Stimulated activated CD8-positive, alpha-beta memory T cell treated with anti-CD3 and anti-CD28 coated beads, Interleukin-7, amount 100 ng/mL, for 48 hours (primary cell): ENCODE measurements at places on chromosomes 7 and 10.

- no peak for DNase-seq
Measured at GRCh38 chr10:78384049-78384431, 350.4 kb downstream of the RPS24 start.

DNA sequence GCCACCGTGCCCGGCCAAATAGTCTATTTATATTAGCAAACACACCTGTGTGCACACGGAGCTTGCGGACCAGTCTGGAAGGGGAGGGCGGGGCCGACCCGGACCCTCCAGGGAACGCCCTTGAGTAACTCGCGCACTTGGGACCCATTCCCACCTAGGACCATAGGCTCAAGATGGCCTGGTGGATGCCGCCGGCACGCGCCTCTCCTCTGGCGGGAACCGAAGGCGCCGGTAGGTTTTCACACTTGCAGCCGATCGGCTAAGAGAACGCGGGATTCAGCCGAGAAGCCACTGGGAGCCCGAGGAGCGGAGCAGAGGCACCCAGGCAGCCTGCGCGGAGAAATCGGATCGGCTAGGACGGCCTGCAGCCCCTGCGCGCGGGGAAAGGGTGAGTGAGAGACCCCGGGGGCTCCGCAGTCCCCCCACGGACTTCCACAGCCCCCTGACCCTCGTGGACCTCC lies 18.9 kb downstream of the IFT22 start:
- DNase-seq = no peak

DNA sequence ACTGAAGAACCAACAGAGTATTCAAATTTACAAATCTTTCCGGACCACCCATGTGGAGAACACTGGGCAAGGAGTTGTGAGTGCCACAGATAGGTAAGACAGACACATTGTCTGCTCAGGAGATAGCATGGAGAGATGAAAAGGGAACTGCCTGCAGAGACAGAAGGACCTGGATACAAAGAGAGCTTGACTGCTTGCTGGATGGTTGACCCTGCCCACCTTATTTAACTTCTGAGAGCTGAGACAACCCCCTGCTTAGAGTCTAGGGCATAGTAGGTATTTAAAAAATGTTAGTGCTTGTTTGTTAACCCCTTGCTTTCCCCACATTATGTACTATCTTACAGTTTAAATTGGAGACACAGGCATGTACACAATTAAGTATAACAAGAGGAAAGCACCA lies 314.1 kb downstream of the THSD7A start:
- no peak for DNase-seq

DNA sequence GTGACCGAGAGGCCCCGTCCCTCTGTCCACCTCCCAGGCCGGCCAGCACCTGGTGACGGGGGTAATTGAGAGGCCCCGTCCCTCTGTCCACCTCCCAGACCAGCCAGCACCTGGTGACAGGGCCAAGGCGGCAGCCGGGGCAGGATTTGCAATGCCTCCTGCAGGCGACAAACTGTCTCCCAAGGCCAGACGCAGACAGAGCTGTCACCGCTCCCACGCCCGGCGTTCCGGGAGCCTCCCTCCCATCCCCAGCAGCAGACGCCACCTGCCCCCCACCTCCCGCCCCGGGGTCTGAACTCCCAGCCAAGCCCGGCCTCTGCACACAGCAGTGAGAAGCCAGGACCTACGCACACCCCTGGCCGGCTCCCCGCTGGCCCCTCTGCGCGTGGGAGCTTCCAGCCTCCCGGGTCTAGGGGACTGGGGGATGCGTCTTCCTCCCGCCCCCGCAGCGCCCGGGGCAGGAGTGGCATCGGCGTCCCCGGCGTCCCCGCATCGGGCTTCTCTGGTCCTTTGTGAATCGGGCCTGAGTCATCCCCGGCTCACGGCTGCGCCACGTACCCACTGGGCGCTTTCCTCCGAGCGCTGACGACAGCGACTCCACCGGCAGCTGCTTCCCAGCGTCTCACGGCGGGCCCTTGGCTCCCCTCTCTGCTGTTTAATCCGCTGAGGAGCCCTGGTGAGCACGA lies 95.1 kb upstream of the DIP2C start:
- DNase-seq = peak; percentile 71

DNA sequence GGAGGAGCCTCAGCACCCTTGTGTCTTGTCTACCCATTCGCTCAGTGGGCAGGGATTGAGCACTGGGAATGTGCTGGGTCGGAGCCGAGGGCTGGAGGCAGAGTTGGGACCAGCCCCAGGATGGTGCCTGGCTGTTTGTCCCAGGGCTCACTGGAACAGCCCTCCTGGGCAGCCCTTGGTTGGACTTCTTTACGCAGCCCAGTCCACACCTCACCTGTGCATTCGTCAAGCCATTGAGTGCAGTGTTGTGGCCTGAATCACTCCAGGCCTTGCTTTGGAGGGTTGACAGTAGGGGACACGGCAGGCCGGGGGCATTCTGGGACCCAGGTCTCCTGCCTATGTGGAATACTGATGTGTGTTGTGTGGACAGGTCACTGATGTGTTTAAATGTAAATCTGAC lies 229.6 kb downstream of the MGMT start:
- no peak for DNase-seq

DNA sequence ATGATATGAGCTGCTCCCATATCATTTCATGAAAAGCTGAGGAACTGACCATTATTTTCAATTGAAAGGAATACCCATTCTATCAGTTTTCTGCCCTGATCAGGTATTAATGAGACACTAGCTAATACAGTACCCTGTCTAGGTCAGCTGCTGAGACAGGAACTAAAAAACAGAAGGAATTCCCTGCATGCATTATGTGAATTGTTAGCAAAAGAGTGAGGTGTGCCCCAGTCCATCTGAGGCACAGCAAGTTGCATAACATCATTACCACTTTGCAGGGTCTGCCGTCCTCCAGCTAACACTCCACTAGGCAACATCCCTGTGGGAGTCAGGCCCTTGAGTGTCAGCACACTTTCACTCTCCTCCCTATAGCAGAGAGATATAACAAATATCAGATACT lies 11.1 kb upstream of the MSS51 start:
- DNase-seq = no peak

- DNase-seq = no peak
Measured at GRCh38 chr7:135744938-135745702, 3.5 kb downstream of the FAM180A start.

DNA sequence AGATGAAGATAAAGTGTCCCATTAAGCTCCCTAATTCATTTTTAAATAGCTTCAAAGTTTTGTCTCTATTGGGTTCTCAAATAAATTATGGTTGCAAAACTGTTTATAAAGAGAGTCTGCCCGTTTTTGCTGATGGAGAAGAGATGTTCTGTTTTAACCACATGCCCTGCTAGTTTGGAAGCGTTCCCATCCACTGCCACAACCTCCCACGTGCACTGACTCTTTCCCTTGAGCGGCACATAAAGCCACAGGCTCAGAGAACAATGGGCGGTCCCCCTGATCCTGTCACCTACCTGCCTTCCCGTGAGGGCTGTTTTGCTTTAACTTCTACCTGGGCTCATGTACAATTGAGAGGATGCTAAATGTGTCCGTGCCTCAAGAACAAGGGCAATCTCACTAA lies 65.5 kb downstream of the CPVL start:
- no peak for DNase-seq

GRCh38 chr10:119199231-119199992 lies 8.0 kb upstream of the GRK5 start:
- DNase-seq = no peak

- no peak for DNase-seq
Measured at GRCh38 chr7:38673795-38674194, 42.6 kb upstream of the AMPH start.

DNA sequence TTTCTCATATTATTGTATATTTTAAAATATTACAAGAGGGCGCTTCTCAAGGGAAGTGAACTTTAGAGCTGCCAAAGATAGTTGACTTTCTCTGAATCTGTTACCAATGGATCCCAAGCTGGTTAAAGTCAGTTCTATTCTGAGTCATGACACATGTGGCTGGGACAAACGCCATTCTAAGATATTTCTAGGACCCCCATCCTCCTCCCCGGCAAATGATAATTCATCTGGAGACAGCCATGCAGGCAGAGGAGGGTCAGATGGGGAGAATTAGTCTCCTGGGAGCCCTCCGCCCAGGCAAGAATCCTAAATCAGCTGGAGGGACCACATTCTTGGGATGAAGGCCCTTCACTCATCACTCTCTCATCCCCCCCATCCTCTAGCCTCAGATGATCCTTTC lies 187.7 kb downstream of the GFRA1 start:
- no peak for DNase-seq

GRCh38 chr7:31933481-31933880 lies 136.7 kb downstream of the PDE1C start:
- DNase-seq = no peak

DNA sequence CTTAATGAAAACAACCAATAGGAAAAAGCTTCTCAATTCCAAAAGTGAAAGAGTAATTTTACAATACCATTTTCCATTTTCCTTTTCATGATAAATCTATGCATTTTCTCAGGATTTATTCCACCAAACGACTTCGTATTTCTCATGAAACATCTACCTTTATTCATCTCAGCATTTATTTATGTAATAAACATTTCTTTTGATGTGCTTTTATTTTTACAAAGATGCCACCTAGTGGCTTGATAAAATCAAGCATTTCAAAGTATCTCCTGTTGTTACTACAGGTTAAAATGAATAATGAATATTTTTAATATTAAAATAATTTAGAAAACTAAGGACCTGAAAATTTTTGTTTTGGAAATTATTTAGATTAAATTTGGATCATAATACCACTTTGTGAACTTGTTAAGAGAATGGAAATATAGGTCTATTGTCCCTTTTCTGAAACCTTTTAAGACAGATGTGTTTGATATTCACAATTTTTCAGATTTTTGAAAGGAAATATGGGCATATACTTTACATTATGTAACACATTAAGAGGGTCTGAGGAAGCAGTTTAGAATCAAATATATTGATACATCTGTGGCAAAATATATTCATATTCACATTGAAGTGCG lies 2.7 kb upstream of the IQUB start:
- DNase-seq = no peak

GRCh38 chr10:69845574-69846292 lies 44.0 kb downstream of the COL13A1 start:
- no peak for DNase-seq

DNA sequence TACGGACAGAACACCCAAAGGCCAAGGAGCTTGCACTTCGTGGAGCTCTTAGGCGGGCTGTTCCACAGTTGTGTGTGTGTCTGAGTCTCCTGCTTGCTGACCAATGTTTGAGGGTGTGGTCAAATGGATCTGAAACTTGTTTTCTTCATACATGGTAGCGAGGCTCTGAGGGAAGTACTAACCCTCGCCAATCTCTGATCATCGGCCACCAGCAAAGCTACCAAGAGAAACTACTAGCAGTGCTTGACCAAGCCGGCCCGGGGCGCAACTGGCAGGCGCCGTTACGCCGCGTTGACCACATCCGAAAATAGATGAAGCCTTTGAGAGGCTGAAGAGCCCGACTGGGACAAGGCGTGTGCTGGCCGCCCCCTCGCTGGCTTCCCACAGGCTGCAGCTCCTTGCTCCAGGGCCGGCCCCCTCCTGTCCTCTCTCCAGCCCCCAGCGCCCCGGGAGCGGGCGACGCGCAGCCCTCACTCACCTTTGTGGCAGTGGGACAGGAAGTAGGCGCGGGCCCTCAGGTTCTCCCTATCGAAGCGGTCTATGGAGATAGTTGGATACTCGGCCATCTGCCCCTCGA lies 384 bp downstream of the DCLRE1C start:
- DNase-seq = no peak

DNA sequence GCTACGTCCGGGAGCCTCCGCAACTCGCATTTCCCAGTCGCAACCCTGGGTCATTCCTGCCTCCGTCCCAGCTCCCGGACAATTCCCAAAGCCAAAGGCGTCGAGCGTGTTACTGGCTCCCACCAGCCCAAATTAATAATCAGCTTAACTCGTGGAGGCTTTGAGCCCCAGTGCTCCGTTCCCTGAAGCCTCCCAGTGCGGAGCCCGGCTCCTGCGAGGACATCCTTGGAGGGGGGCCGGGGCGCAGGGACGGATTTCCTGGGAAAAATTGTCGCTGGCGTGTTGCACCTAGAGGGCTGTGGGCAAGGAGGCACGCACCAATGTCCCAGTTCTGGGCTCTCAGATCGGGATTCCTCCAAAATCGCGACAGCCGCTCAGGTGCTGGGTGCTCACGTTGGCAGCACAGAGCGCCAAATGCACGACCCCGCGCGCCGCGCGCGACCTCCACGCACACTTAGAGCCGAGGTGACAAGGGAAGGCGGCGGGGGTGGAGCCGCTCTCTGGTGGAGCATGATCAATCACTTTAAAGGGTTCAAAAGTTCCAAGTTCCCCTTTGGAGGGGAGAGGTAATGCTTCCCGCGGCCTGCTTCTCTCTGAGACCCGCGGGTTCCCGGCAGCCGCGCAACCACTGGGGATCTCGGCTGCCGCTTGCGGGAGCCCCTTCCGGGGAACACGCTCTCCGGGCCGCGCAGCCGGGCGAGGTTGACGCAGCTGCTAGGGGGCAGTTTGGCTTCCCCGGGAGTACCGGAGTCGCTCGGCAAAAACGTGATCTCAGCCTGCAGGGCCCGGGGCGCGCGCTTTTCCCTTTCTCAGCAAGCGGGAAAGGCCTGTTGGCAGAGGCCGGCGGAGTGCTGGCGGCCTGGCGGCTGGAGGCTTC lies 25.5 kb downstream of the SKIDA1 start:
- DNase-seq = no peak

- DNase-seq = no peak
Measured at GRCh38 chr10:22133749-22134624, 83.8 kb downstream of the EBLN1 start.

GRCh38 chr10:97071496-97071895 lies 114.3 kb downstream of the SLIT1 start:
- DNase-seq = no peak

- no peak for DNase-seq
Measured at GRCh38 chr7:87341441-87341840, 4.0 kb upstream of the CROT start.

GRCh38 chr7:137882261-137882668 lies 35.5 kb upstream of the DGKI start:
- no peak for DNase-seq

DNA sequence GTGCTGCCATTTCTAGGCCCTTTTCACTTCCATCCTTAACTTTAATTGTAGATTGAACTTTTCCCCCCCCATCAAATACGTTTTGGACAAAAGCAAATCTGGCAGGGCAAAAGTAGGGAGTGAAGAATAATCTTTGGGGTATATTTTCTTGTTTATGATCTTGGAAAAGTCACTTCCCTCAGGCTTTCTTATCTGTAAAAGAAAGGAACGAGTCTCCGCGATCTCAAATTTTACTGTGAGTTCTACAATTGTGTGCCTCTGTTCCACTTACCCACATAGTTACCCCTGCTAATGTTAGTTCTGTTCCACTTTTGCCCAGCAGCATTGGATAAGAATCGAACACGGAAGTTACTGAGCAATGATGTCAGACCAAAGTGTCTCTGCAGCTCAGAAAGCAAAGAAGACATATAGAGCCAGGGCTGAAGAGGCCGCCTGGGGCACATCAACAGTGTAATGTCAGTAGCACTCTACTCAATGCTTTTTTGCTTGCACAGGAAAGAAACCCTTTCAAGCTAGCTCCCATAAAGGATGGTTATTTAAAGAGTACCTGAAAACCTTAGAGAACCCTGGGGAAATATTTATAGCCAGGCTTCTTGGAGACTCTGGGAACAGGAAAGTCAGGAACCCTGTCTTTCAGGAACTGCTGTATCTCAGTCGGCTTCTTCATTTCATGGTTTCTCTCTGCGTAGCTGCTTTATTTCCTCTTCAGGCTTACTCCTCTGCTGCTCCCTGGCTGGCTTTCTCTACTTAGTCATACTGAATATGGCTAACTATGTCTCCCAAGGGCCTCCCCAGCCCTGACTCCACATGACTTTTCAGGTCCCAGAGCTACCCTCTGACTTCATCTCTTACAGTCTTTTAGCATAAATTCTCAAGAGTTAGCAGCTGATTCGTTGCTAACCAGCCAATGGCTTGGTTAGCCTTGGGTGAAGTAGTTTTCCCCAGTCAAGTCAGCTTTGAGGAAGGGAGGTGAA lies 123.7 kb upstream of the FAM3C start:
- no peak for DNase-seq

- no peak for DNase-seq
Measured at GRCh38 chr10:36391405-36391804, 734.0 kb upstream of the ANKRD30A start.
